T47D (cell line): ENCODE measurements at places on chromosomes 11 and 22.

DNA sequence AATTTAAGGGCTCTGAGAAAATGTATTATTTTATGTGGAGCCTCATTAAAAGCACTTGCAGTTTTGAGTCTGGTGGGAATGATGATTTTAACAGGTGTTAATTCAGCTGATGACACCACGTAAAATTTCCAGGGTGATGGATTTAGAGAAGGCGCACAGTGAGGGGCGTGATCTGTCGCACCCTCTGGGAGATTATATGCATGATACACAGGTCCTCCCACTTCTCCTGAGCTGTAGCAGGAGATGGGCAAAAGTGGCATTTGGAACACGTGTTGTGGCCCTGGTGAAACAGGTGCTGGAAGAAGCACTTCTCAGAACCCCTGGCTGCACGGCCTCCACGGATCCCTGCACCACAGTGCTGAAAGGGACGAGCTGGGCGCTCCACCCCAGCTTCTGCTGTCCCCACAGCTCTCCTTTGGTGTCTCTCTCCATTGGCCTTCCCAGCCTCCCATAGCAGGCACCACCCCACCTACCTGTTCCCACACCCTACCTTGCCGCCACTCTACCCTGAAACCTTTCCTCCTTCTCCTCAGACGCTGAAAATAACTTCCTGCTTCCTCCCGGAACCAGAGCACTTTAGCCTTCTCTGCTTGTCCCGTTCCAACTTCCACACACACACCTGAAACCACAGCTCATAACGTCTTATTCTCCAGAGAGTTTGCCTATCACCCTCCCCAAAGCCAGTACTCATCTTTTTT is 6.9 kb upstream of the SORL1 start:
- DNase-seq: no peak

- no peak for DNase-seq
These were observed 353.8 kb downstream of the TMEM135 start for GRCh38 chr11:87391496-87391895.

- no peak for DNase-seq
These were observed 173.8 kb downstream of the LARGE1 start for GRCh38 chr22:33746501-33746928.

- no peak for DNase-seq
These were observed 757 bp downstream of the SPI1 start for GRCh38 chr11:47377571-47378009.

DNA sequence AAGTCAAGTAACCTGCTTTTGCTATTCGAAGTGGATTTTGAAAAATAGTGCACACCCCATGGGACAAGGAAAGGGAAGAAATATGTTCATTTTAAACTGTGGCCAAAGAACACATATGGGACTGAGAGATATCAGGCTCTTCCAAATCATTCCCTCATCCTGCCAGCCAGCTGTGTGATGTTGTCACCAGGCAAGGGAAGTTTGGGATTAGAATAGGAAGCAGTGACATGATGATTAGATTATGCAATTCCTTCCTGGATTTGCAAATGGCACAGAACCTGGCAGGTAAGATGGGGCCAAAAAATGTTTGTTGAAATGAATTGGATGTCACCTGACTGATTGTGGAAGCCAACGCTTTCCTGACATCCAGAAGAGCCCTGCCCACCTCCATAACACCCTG is 4.9 kb upstream of the SCN3B start:
- no peak for DNase-seq

- DNase-seq: no peak
These were observed 26.0 kb upstream of the TMPRSS5 start for GRCh38 chr11:113732092-113732491.

- DNase-seq: no peak
These were observed 37.1 kb downstream of the RNF141 start for GRCh38 chr11:10503777-10504480.

- DNase-seq: no peak
These were observed 10.6 kb downstream of the SNX32 start for GRCh38 chr11:65844231-65844872.

- no peak for DNase-seq
These were observed 9.5 kb downstream of the SNAP29 start for GRCh38 chr22:20868025-20868962.

DNA sequence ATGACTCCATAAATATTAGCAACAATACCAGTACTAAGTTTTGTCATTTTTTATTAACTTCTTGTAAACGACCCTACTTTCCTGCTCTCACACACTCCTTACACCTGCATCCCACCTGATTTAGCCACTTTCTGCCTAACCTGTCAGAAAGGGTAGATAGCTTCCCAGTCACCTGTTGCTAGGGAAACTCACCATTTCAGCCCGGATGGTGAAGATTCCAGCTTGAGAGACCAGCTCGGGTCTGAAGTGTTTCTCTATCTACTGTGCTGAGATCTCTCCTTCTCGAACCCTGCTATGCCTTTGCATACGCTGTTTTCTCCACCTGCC is at the start of gene PARVG:
Gene PARVG (plus strand): TSS at position 220 of the 327 bp plus-strand sequence. CDS start 2,405 bp downstream, outside the sequence.
- peak; percentile 39 for DNase-seq

GRCh38 chr11:14418801-14419417 is 59.9 kb upstream of the RRAS2 start:
- no peak for DNase-seq

DNA sequence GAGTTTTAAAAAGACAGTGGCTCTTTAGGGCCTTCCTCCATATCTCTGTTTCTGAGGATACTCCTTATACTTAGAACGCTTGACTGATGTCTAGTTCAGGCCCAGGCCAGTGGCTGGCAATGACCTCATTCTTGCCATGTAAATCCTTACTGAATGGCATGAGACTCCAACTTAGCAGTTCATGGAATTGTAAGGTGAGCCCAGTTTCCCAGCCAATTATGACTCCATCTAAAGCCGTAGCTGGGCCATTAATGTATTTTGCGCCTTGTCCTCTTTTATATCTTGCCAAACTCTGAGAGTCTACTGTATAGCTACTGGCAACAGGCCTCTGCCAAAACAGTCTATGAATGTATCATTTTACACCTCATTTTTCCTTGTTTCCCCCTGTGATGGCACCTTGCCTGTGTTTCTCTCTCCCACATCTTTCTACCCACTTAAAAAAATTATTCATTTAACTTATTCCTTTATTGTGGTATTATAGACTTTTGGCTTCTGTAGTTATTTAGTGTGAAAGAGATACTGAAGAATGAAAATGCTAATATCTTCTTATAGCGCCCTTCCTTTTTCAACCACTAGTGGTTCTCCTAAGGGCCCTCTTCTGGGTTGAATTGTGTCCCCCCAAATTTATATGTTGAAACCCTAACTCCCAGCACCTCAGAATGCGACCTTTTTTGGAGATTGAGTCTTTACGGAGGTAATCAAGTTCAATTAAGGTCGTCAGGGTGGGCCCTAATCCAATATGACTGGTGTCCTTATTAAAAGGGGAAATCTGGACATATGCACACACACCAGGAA is 67.4 kb downstream of the ZNRF3 start:
- DNase-seq: no peak

- no peak for DNase-seq
These were observed 99.7 kb upstream of the KCNA4 start for GRCh38 chr11:30116512-30116911.

- no peak for DNase-seq
These were observed 642 bp upstream of the C11orf58 start for GRCh38 chr11:16737818-16738192.
